ENCODE measurements at places on chromosomes 16 and 17.
A peak's percentile ranks its signal among the peaks of the same experiment; 100 is the strongest.

DNA sequence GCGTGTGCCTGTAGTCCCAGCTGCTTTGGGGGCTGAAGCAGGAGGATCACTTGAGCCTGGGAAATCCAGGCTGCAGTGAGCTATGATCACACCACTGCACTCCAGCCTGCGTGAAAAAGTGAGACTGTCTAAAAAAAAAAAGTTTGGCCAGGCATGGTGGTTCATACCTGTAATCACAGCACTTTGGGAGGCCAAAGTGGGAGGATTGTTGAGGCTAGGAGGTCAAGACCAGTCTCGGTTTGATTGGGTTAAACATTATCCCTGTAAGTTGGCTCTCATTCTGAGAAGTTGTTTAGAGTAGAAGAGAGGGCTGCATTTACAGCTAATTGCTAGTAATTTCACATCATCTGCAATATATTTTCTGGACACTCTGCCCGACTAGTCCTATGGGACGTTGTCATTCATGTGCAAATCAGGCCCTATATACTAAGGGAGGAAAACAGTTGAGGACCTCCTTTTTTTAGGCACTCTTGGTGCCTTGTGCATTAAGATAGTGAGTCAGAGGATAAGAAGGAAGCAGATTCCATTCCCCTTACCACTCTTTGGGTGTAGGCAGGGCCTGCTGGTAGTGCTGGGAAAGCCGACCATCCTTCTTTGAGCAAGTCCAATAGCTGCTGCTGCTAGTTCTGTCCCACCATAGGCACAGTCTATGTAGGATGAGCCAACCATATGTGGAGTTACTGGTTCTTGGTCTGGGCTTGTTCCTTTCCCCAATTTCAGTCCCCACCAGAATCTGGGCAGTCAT, 18.7 kb downstream of the HMOX2 start:
- no peak for DNase-seq

- DNase-seq: peak; percentile 56
Measured at GRCh38 chr17:75877752-75878173, 618 bp downstream of the TRIM47 start.

GRCh38 chr17:56528696-56529095, 64.8 kb upstream of the NOG start:
- DNase-seq: no peak

GRCh38 chr17:21298983-21299519, 14.5 kb downstream of the MAP2K3 start:
- no peak for DNase-seq

DNA sequence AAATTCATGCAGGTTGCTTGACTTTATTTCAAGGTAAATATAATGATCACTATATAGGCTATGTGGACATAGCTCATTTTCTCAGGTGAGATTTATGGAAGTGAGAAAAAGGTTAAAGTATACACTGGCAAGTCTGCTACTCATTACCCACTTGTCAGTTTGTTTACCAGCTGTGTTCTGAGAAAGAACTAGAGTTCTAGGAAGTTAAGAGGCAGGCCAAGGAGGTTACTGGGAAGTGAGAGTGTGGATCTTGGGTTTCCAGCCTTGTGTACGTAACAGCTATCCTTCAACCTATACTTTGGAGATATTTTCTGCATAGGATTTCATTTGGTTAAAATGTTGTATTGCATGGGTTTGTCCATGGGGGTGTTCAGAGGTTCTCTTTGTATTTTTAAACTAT, 31.9 kb upstream of the COX10 start:
- DNase-seq: no peak

DNA sequence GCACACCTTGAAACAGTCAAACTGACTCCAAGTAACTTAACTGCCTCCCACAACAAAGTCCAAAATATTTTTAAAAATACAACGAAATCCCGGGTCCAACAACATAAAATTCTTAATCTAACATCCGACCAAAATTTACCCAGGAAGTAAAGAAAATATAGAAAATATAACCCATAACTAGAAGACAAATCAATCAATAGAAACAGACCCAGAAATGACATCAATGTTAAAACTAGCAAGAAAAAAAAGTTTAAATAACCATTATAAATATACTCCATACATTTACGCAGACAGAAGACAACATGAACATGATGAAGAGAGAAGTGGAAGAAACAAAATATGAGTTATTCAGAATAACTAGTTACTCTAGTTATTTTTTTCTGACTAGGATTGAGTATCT, 3.7 kb downstream of the ZNF597 start:
- no peak for DNase-seq

DNA sequence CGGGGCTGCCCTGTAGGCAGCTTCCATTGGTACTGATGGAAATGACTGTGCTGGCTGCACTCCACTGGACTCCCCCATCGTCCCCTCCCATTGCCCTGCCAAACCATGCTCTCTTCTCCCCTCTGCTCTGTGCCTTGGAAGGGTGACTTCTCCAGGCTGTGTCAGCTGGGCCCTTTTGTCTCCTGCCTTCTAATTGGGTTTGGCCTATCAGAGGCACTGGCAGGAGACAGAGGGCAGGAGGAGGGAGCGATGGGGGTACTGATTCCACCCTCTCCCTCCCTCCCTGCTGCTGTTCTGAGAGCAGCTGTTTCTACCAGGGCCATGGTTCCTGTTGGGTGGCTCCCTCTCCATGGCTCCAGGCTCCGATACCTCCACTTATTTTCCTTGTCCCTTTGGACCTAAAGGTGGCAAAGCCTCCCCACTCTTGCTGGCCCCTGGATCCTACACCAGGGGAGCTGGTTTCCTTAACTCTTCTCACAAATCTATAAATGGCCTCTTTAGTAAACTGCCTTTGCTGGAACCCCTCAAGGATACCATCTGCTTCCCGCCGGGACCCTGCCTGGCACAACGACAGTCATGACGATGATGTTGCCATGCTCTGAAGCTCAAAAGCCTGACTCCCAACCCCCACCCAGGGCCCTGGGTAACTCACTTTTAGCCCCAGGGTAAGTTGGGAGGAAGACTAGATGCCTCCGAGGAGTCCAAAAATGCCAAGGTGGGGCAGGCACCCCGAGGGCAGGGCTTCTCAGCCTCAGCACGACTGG, 123.8 kb upstream of the RPL38 start:
- no peak for DNase-seq
